ENCODE measurements at places on chromosomes 11 and 22.

- peak; percentile 24 for DNase-seq
These were observed 237.8 kb upstream of the KIRREL3 start for GRCh38 chr11:127238321-127238720.

DNA sequence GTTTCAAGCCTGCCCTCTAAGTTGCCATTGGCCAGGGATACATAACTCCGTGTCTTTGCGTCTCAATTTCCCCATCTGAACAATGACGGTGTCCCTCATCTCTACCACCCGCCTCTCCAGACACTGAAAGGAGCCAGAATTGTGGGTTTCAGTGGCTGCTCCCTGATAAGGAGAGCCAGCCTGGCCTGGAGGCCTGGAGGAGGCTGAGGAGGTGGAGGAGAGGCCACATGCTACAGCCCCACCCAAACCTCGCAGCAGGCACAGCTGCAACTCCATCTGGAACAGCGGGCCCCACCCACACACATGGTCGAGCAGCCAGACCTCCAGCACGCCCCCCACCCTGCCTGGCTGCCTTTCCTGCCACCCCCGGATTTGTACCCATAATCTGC lies 34.4 kb upstream of the CD82 start:
- no peak for DNase-seq

- no peak for DNase-seq
These were observed 87.7 kb downstream of the TRIM44 start for GRCh38 chr11:35750315-35750714.

DNA sequence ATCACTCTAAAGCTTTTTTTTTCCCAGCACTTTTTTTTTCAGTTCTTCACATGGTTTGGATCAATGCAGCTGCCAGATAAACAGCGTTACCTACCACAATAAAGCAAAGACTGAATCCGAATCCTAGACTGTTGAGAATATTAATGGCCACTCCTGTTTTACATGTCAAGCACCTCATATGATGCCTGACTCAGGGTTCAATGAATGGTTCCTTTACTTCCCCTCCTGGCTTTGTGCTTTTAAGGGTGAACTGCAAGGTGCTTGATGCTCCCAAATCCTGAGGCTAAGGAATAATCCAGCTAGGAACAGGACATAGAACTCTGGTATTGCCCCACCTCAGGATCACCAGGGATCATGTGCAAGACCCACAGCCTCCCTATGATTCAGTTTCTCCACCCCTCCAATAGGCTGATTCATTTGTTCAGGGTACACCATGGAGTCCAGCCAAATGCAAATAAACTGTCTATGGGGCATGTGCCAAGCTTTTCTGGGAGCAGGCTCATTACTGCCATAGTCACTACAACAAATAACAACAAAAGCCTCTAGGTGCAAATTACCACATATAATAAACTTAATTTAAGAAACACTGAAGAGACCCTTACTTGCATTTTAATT lies 104.3 kb downstream of the GAB2 start:
- peak; percentile 87 for DNase-seq

DNA sequence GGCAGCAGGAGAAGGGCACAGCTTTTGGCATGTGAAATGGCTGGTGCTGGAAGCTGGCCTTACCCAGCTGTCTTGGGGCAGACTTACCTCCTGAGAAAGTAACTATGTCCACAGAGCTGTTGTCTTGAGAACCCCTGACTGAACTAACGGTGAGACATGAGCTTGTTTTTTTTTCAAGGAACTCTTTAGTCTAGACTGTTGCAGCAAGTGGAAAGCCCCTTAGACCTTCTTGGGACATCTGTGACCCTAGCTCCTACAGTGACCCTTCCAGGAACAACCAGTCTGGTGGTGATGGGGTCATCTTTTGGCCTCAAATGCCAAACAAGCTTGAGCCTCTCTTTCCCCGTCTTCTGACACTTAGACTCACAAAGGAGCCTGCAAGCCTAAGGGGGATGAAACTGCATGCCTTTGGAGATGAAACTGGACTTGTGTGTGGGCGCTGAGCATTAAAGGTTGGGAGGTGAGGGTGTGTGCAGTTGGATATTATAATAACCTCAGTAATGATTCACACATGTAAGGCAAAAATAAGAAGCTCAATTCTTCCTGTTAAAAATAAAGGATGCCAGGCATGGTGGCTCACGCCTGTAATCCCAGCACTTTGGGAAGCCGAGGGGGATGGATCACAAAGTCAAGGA lies 35.4 kb downstream of the SDHD start:
- DNase-seq, result peak; percentile 55

All from epithelial cell of esophagus (primary cell).